ENCODE measurements at places on chromosomes 16 and 17.
A peak's percentile ranks its signal among the peaks of the same experiment; 100 is the strongest.

- no peak for DNase-seq
Measured at GRCh38 chr17:35947156-35947585, 3.7 kb upstream of the LYZL6 start.

- DNase-seq, result peak; percentile 51
Measured at GRCh38 chr16:19907161-19907992, 22.7 kb upstream of the GPRC5B start.

GRCh38 chr16:22843856-22844255 is 29.9 kb downstream of the HS3ST2 start:
- DNase-seq, result no peak

- no peak for DNase-seq
Measured at GRCh38 chr17:51275381-51275780, 15.0 kb downstream of the UTP18 start.

- DNase-seq, result no peak
Measured at GRCh38 chr17:2095536-2095910, 40.6 kb downstream of the HIC1 start.

DNA sequence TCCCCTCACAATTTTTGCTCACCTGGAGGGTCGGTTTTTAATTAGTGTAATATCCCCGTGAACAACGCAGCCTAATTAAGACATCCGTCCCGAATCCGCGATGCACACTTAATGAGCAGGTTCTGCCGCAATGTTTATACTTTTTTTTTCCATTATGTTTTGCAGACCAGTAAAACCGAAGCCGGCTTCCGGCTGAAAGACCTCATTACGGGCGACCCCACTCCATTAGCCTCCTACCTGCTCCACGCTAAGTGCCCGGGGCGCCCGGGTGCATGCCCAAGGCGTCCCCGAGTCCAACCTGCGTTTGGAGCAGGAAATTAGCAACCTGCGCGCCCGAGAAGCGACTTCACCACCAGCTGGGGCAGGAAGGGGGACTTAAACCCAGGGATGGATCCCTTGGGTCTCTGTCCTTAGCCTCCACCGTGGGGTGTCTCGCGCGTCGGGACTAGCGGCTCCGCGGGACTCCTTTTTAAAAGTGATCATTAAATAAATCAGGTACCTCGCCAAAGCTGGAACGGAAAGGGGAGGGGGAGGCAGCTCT is 1.7 kb downstream of the RBFOX3 start:
- DNase-seq, result no peak

DNA sequence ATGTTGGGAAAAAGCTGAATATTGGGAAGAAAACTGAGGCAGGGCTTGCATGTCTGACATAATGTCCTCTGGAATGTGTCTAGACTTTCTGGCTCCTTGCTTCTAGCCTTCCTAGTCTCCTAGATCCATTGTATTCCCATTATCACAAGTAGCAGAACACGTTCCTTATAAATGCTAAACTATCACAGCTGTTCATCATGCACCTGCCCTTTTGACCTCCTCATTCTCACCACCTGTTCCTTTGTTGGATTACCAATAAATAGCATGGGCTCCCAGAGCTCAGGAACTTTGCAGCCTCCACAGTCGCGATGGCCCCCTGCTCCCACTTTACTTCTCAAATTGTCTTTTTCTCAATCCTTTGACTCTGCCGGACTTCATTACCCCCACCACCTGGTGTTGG is 49.7 kb downstream of the ACSM1 start:
- DNase-seq, result no peak

- DNase-seq, result no peak
Measured at GRCh38 chr17:68849673-68850610, 105.2 kb downstream of the ABCA8 start.
